ENCODE measurements at places on chromosomes 16 and 17.

DNA sequence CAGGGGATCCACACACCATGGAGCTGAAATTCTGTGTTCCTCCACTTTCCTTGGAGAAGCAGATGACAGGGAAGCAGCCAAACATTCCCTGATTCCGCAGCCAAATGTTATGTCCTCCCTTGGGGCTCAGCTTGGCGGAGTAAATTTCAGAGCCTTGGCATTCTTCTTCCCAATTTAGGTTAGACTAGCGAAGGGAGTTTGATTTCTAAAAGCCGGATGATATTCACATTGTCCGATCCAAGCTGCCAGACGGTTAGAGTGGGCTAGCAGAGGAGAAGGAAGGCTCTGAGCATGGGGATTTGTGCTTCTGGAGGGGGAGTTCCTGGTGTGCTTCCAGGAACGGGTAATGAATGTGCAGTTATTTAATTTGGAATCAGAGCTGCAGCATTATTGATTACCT lies 380.4 kb upstream of the EEF2KMT start:
- no peak for DNase-seq

- DNase-seq, result no peak
Measured at GRCh38 chr17:34714475-34715410, 135.4 kb downstream of the TMEM132E start.

- DNase-seq, result no peak
Measured at GRCh38 chr16:16059895-16060590, 110.6 kb downstream of the ABCC1 start.

GRCh38 chr16:62954144-62955032 lies 918.1 kb upstream of the CDH8 start:
- no peak for DNase-seq

GRCh38 chr17:55726440-55726839 lies 3.8 kb upstream of the TMEM100 start:
- no peak for DNase-seq

GRCh38 chr17:77613218-77613617 lies 345.3 kb upstream of the TNRC6C start:
- DNase-seq, result no peak

DNA sequence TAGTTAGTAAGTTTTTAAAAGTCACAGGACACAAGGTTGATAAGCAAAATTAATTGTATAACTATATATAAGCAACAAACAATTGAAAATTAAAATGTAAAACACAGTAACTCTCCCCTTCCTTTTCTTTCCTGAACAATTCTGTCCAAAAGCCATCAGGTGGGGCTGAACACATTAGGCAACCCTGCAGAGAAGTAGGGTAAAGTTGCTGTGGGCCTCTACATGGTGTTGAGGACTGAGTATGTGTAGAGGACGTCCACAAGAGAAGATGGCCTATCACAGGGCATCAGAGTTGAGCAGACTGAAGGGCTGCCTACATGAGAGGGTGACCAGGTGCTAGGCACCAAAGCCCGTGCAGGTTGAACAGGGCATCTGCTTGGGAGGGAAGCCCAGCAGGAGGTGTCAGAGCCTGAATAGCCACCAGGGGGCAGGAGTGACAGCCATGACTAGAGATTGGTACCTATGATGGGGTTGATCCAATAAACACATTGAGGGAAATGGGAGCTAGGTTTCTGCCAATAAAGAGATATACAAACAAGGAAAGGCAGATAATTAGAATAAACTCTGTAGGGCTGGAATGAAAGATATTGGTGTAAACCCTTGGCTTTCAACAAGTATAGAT lies 415.1 kb downstream of the NPIPA8 start:
- DNase-seq, result peak; percentile 61

GRCh38 chr17:73787076-73788059 lies 143.1 kb upstream of the SDK2 start:
- DNase-seq, result no peak

- DNase-seq, result no peak
Measured at GRCh38 chr17:72206376-72206775, 85.6 kb downstream of the SOX9 start.

GRCh38 chr16:6560306-6561100 lies 772.1 kb upstream of the RBFOX1 start:
- DNase-seq, result no peak

DNA sequence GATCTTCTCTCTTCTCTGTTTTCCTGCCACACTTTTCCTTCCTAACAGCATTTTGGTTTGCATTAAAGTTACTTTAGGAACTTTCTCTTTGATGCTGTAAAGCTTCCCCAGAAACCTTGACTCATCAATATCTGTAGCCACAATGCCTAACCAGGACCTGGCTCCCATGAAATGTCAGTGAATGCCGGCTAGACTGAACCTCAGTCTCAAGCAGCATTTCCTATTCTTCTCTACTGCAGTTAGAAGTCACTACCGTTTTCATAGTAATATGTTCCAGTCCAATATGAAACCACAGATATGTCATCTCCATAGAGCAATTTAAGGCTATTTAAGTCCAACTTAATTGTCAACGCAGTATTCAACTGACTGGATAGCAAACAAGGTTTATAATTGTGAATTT lies 28.9 kb downstream of the ITFG1 start:
- no peak for DNase-seq

GRCh38 chr17:58284613-58285421 lies 4.1 kb upstream of the MPO start:
- no peak for DNase-seq

GRCh38 chr17:16941072-16942036 lies 30.6 kb downstream of the TNFRSF13B start:
- DNase-seq, result no peak

DNA sequence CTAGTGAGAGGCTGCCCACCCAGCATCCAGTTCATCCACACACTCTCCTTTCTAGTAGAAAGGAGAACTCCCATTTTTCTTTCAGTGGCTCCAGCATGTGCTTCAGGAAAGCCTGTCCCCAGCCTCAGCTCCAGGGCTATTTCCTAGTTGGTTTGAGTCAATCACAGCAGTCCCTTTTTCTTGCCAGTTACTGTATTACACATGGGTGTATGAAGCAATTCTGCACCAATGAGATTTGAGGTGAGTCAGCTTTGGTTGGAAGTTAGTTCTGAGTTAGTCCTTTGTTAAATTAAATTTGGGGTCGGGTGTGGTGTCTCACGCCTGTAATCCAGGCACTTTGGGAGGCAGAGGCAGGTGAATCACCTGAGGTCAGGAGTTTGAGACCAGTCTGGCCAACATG lies 24.8 kb downstream of the RAD51D start:
- no peak for DNase-seq

DNA sequence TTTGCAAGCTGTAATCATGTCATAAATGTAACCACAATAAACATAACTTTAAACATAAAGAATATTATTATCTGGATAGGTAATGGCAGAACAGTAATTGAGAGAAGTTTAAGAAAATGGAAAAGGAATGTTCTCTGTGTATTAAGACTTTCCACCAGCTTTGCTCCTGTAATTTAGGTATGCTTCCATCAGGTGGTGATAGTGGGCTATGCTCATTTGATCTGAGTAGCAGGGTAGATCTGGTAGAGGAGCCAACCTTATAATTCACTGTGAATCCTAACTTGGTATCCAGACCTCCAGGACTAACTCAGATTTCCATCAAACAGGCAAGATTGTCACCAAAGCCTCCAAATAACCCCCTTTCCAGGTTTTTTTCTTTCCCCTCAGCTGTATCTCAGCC lies 137.9 kb upstream of the ZKSCAN2 start:
- DNase-seq, result no peak

DNA sequence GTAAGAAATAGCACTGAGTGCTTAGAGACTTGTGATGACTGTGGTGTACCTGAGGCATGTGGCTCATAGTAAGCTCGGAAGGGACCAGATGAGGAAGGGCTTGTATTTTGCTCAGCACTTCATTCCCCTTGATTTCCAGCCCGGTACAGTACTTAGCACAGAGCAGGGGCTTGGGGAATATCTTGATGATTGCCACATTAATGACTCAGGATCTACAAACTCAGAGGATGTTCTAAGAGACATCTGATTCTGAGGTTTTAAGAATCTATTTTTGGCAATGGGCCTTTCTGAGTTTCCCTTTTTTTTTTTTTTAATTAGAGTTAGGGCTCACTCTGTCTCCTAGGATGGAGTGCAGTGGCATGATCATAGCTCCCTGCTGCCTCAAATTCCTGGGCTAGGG lies 9.1 kb downstream of the ASPHD1 start:
- DNase-seq, result no peak

GRCh38 chr17:32852811-32853210 lies 24.1 kb downstream of the MYO1D start:
- no peak for DNase-seq

DNA sequence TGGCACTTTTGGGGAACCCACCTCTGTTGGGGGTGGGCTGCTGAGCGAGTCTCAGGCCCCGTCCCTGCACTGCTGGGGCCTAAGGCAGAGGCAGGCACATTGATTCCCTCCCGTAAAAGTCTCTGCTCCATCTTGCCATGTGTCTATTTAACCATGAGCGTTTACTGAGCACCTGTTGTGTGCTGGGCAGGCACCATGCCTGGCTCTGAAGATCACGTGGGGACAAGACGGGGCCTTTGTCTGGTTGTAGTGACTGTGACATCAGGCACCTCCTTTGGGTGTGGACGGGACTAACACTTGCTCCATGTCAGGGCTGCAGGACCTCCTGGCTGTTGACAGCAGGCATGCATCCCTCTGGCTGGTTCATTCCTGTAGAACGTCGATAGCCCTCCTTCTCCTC lies 204.7 kb upstream of the CIBAR2 start:
- DNase-seq, result no peak

DNA sequence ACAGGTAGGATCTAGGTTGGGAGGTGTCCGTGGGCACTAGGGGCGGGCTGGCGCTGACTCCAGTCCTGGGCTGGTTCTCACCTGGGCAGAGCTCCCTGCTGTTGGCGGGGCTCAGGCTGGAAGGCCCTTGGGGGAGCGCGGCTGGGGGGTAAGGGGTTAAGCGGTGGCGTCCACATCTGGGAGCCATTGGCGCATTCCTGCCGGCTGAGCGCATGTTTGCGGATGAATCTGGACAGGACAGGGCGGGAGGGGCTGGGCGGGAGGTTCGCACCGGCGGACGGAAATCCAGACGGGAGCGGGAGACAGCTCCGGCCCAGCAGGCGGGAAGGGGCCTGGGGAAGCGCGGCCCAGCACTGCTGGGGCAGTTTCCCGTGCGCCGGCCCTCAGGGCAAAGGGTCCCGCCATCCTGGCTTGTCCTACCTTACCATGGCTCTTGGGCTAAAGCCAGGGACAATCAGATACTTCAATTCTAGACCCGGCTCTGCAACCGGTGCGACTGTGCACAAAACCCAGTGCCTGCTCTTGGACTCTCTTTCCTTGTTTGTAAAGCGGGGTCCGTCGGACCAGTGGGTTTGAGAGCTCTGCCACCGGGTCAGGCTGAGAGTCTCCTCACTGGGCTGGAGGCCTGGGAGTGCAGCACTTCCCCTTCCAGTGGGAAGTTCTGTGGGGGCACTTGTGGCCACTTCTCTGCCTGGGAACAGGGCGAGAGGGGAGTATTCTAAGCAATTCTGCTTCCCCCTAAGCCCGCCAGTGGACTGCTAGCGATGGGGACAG lies 7.8 kb downstream of the RARA start:
- no peak for DNase-seq

DNA sequence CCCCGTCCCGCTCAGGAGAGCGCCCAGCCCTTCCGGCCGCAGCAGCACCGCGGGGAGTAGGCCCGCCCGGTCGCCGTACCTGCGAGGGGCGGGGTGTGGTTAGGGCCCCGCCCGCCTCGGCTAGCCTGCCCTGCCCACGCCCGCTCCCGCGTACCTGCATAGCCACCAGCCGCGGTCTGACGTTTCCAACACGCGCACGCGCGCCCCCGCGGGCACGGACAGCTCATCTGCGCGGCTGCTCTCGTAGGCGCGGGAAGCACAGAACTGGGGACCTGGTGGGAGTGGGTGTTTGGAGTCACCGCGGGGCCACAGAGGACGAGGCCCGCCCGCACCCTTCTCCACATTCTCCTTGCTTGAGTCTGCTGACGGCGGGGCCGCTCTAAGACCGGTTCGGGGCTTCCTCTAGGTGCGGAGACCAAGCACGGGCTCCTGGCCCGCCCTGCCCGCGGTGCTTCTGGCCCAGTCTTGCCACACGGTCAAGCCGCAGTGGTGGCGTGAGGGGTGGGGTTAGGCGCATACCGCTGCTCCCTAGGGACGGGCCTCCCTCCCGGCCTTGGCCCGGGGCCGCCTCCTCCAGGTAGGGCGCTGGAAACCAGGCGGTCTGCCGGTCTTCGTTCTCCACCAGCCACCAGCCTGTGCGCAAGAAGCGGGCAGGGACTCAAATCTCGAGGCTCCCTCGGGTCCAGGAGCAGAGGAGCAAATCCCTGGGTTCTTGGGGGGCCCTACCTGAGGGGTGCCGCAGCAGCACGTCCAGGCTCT lies 1.8 kb downstream of the NOXO1 start:
- no peak for DNase-seq

DNA sequence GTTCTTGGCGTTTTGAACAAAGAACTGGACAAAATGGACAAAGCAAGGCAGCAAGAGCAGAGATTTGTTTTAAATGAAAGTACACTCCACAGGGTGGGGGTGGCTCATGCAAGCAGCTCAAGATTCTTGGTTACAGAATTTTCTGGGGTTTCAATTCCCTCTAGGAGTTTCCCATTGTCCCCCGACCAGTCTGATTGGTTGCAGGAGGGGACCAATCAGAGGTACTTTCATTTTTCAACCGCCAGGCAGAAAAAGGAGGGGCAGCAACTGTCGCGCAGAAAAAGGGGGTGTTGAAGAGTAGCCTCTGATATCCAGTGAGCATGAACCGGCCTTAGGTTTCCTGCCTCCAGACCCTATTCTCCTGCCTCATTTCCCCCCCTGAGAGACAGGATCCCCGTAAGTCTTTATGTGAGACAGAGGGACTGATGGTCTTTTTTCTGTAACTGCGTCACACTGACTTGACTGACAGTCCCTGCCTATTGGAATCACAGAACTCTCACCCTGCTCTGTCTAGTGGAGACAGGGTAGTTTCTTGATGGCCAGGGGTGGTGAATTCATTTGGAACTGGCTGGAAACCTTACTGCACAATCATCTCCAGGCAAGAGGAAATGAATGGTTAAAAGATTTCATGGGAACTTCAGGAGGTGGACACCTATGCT lies 59.4 kb upstream of the ALOX12 start:
- peak; percentile 36 for DNase-seq

- no peak for DNase-seq
Measured at GRCh38 chr16:60586493-60586892, 1449.7 kb downstream of the CDH8 start.

DNA sequence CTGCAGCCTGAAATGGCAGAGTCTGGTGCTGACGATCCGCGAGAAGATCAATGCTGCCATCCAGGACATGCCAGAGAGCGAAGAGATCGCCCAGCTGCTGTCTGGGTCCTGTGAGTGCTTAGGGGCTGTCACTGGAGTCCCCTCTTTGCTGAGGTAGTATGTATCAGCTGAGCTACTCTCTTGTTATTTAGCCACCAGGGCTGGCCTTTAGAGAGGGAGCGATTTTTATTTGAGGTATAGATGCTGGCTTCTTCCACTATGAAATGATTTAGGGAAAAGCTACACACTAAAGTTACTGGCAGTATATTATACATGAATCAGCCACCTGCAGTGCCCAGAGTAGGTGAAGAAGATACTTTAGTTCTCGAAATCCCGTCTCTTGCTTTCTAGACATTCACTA lies 2.6 kb downstream of the CDK5RAP3 start:
- DNase-seq, result no peak

DNA sequence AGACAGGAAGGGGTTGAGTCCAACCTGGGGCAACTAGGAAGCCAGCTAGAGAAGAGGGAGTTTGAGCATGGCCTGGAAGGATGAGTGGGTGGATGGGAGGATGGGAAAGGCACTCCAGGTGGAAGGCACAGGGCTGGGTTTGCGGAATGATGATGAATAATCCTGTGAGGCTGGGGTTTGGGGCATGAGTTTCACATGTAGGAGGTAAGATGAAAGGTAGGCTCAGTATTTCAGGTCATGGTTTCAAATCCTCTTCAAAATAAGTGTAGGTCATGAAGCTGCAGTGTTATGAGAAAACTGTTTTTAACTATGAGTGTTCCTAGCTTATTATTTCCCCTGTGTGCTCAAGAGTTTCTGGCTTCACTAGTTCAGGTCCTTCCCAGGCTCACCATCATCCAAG lies 130.3 kb downstream of the SKAP1 start:
- peak; percentile 37 for DNase-seq
